ENCODE measurements at places on chromosomes 3 and 15. TPM values are rescaled to one million over a fixed set of nuclear protein-coding genes. Genes with fewer than 3 reads are reported as not detected.

Gene FSIP1
- 0.30 TPM for total RNA-seq

Gene ADAMTS17
- total RNA-seq, result 5.0 TPM

Gene CCDC33
- total RNA-seq, result not detected

Gene A4GNT
- total RNA-seq, result not detected

DNA sequence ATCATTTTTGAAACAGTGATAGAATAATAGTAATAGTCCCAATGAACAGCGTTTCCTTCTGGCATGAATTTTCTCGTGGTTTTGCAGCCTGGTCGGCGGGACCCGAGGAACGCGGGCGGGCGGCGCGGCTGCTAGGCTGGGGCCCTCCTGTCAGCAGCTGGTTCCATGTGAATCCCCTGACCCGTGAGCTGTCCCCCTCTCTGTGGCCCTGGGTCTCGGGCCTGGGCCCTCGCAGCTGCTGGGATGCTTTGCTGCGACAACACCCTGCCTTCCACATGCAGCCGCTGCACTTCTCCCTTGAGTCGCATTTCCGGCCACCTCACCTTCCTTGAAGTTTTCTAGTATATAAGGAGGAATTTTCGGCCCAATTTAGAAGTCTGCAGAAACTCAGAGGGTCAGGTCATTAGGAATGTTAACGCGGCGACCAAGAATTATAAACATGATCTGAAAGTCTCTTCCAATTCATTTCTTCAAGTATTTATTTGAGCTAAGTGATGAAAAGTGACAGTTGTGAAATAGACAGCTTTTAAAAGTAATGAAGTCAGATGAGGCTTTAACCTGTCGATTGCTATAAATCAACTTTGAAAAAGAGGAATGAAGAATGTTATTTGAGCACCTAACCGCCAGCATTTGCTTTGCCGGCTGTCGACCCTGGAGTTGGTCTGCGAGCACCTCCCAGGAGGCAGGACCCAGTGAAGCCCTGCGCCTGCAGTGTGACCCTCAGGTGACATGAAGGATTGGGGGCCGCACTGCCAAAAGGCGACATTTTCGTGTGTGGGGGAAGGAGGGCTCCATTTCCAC lies 27.7 kb downstream of the NR2F2 start:
- DNase-seq, result no peak

DNA sequence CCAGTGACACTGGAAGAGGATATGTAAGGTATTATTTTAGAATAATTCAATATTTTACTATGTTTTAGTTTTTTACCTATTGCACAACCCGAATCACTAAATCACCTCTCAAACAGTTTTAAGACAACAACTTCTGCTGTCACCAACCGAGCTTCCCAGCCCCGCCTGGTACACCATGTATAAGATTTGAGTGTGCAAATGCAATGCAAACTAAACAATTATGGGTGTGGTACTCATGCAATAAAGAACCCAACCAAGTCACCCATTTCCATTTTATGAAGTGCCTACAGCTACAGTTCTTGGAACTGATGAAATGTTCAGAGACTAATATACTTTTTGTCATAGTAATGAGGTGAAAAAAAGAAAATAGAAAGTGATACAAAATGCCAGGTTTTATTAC lies 256.2 kb downstream of the TAFA4 start:
- no peak for DNase-seq

DNA sequence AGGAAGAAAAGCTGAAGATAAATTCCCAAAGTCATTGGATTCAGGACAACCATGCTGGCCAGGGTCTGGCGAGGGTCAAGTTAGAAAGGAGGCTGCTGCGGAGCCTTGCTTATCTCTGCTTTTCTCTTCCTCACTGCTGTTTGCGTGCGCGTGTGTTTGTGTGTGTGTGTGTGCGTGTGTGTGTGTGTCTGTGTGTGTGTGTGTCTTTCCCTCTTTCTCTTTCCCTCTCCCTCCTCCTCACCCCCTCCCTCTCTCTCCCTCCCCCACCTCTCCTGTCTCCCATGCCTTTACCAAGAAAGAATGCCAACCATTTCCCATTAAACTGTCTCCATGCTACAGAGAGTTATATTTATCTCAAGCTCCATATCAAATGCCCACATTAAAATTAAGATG lies at the start of gene COLQ:
COLQ (minus strand) TSS at position 134 of the 393 bp plus-strand sequence; CDS start at position 53, 81 bp downstream.
- DNase-seq, result no peak

- no peak for DNase-seq
These were observed 909.1 kb downstream of the EPHA3 start for GRCh38 chr3:90016555-90016954.

- DNase-seq, result no peak
These were observed 41.8 kb downstream of the CCK start for GRCh38 chr3:42224178-42224577.

- DNase-seq, result no peak
These were observed 1.4 kb downstream of the MAP6D1 start for GRCh38 chr3:183823963-183824362.

DNA sequence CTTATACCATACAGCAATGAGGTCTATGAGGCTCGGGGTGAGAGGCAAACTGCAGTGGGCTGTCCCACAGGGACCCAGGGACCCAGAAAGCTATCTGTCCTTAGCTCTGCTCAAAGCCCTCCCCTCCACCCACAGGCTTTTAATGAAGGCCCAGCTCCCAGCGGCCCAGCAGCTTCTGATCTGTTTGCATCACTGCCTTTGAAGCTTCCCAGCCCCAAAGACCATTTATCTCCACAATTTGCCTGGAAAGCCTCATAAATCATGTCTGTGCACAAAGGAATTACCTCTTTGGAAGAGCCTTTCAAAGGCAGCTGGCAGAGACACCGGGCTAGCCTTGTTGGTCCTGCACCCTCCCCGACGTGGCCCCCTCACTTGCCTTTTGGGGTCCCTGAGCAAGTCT lies 123.9 kb downstream of the RAB11A start:
- DNase-seq, result no peak

- no peak for DNase-seq
These were observed 49.7 kb downstream of the MAGEF1 start for GRCh38 chr3:184662187-184662586.

DNA sequence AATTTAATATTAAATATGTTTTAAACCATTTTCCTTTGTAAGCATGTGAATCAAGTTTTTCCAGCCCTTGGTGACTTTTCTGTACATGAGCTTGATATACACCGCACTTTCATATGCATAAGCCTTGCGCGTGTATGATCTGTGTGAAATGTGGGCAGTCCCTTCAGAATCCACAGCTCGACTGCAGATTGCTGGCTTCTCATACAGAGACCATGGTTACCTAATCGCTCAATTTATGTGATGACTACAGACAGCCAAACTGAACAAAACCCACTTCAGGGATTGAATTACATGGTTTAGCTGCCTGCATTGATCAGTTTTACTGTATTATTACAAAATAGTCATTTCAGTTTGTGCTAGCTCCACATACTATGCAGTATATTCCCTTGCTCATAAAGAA lies 212.3 kb upstream of the NECTIN3 start:
- no peak for DNase-seq
